ENCODE measurements at places on chromosomes 11 and 22.
A peak's percentile ranks its signal among the peaks of the same experiment; 100 is the strongest.

DNA sequence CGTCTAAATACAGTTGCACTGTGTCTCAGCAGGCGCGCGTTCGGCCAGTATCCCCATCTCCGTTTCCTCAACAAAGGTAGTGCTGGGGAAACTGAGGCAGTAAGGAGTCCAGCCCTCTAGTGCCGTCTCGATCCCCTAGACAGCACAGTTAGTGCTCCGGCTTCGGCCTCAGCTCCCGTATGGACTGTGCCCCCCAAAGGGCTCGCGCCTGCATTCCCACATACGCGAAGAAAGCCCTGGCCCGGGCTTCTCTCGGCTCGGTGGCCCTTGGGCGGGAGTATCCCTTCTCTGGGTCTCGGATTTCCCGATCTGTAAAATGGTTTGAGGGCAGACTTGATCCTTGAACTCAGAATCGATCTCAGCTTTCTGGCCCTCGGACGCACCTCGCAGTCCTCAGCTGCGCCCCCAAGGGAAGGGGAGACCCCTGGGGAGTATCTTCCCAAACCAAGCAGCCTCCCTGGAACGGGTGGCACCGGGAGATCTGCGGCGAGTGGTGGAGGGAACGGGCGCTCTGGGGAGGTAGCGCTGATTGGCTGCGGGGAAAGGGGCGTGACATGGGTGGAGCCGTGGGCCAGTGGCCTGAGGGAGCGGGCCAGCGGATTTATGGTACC lies 759 bp upstream of the PEX16 start:
- DNase-seq, result peak; percentile 31

GRCh38 chr11:72924568-72925190 lies 110.5 kb downstream of the ATG16L2 start:
- no peak for DNase-seq

DNA sequence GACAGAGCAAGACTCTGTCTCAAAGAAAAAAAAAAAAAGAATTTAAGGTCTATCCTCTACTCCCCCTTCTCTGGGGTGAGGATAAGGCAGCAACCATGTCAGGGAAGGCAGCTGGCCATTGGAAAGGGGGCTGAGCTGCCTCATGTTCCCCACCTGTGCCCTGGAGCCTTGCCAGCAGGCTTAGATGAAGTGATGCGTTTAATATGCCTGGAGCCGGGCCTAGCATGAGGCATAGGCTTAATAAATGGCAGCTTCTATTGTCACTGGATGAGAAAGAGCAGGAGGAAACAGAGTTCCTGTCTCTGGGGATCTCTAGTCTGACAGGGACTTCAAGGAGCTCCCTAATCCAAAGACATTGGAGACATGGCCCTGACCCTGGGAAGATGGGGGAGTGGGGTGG lies 3.2 kb upstream of the KCNE3 start:
- no peak for DNase-seq

- no peak for DNase-seq
Observed at GRCh38 chr22:42978453-42979103, 36.4 kb downstream of the PACSIN2 start.

DNA sequence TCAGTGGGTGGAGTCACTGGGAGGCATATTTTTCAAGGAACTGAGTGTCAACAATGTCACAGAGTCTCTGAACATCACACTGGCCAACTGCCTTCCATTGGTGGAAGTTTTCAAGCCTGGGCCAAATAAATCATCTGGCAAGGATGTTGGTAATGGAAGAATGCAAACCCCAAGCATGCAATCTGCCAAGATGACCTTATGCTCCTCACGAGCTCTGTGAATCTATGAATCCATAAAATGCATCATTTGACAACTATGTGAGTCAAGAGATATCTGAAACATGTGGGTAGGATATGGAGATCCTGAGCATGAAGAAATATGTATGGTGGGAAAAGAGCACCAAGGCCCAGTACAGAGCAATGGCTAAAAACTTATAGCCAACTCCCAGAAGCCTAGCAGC lies 122.2 kb downstream of the PLEKHA7 start:
- no peak for DNase-seq

DNA sequence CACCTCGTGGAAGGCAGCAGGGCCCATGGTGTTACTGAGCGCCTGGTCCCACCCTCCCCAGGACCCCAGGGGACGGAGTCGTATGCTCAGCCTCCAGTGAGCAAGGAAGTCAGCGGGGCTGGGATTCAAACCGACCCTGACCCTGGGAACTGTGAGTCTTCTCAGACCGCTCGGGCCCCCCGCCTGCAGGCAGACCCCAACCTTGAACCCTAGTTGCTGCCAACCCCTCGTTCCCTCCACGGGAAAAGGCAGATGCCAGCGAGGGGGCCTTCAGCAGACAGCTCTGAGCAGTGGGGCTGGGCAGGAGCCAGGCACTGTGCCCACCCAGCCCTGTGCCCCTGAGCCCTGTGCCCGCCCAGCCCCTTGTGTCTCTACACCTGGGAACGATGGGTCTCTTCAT lies 6.4 kb downstream of the SLC16A8 start:
- no peak for DNase-seq

GRCh38 chr22:48887394-48888332 lies 940.0 kb downstream of the BRD1 start:
- no peak for DNase-seq

- no peak for DNase-seq
Observed at GRCh38 chr11:86013713-86014112, 55.2 kb downstream of the PICALM start.

DNA sequence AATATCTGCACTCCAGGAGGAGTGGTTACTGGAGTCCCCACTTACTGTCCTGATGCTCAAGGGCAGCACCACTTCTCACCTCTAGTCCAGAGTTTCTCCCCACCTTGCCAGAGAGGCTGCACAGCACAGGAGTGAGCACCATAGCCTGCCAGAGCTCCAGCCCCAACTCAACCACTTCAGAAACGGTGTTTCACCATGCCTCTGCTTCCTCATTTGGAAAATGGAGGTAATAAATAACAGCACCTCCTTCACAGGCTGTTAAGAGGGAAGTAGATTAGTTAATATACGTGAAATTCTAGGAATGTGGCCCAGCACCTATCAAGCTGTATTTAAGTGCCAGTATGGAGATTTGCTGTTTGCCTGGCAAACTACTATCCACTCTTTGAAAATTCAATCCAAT lies 63.0 kb downstream of the GALNT18 start:
- DNase-seq, result no peak

DNA sequence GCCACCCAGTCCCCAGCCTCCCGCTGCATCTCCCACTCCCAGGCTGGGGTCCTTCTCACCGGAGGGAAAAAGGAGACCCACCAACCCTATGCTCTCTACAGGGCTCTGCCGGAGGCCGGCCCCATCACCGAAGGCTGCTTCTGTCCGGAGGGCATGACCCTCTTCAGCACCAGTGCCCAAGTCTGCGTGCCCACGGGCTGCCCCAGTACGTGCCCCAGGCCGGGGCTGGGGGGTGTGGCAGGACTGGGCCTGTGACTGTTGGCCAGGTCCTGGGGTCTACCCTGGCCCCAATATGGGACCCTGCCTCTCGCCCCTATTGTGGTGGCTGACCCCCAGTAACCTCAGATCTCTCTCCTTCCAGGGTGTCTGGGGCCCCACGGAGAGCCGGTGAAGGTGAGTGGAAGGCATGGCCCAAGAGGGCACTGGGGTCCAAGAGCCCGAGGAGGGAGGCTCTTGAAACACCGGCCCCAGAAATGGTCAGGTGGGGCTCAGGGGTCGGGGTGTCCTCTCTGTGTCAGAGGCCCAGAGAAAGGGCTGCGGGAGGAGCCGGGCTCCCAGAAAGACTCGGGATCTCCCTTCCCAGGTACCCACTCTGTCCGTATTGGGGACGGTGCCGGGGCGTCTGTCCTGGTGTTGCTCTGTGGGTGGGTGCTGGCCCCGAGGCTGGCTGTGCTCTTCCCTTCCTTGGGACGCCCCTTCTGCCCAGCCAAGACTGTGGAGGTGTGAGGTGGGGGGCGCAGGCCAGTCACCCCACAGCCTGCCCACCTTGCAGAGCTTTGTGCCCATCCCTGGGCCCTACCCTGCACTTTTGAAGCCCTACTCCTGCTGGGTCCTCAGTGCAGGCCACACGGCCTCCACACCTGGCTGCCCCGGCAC lies 26.1 kb upstream of the MUC5B start:
- DNase-seq, result no peak

DNA sequence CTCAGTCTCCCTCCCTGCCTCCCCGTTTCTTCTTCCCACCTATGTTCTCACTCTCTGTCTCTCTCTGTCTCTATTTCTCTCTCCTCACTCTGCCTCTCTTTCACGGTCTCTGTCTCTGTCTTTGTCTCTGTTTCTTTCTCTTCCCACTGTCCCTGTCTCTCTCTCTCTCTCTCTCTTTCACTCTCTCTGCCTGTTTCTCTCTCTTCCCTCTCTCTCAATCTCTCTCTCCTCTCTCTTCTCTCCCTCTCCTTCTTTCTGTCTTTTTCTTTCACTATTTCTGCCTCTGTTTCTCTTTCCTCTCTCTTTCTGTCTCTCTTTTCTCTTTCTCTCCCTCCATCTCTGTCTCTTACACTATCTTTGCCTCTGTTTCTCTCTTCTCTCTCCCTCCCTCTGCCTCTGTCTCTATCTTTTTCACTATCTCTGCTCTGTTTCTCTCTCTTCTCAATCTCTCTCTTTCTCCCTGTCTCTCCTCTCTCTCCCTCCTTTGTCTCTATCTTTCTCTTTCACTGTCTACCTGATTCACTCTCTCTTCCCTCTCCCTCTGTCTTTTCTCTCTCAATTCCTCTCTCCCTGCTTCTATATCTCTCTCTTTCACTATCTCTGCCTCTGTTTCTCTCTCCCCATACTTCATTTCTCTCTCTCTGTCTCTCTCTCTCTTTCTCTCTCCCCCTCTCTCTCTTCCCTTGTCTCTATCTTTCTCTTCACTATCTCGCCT lies 5.4 kb downstream of the APLNR start:
- no peak for DNase-seq

- DNase-seq, result no peak
Observed at GRCh38 chr11:124493016-124493655, 47.6 kb upstream of the OR8B8 start.

DNA sequence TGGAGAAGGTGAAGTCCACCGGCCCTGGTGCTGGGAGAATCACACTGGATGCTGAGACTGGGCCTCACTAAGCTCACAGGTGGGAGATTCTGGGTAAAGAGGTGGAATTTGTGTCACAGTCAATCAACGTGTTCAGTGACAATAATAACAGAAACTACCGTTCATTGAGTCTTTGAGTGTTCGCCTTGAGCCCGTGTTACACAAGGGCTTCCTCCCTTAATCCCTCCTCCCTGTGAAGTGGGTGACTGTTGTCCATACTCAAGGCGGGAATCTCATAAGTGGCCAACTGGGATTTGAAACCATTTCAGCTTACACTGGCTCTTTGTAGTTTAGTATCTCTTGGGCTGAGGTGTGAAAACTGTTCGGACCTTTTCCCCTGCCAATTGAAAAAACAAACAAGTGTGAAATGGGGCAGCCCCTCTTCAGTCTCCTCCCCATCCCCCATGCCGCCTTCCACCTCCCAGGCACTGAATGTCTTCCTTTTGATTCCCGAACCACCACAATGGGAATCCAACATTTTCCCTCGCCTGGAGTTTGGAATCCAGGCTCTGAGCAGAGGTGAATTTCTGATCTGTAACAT lies 502.4 kb downstream of the MIAT start:
- DNase-seq, result no peak

DNA sequence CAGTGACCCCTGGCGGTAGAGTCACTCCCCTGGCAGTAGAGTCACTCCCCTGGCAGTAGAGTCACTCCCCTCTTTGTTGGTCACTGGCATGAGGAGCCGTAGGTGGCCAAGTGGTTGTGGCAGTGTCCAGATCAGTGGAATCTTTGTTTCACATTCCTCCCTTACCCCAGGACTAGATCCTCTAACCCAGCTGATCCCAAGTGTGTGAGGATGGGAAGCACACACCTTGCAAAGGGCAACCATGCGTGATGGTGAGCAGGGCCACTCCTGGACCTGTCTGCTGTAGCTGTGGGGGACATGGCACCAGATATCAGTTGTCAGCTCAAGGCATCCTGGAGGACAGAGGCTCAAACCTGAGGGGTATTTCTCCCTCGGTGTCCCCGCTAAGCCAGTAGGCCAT lies 37.8 kb downstream of the OSBP2 start:
- DNase-seq, result no peak

- no peak for DNase-seq
Observed at GRCh38 chr22:20141186-20142077, 9.4 kb downstream of the CCDC188 start.
